ENCODE measurements at places on chromosomes 13 and 19.

GRCh38 chr13:65378943-65379519, 1851.1 kb downstream of the PCDH9 start:
- DNase-seq: no peak

- no peak for DNase-seq
These were observed 29.8 kb downstream of the ZNF571 start for GRCh38 chr19:37564624-37565369.

DNA sequence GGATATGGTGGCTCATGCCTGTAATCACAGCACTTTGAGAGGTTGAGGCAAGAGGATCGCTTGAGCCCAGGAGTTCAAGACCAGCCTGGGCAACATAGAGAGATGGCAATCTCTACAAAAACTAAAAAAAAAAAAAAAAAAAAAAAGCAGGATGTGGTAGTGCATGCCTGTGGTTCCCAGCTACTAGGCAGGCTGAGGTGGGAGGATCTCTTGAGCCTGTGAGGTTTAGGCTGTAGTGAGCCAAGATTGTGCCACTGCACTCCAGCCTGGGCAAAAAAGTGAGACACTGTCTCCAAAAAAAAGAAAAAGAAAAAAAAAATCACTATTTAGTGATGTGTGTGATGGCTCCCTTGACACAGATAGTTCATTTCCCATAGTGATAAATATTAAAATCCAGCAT, 365.0 kb upstream of the NBEA start:
- no peak for DNase-seq

DNA sequence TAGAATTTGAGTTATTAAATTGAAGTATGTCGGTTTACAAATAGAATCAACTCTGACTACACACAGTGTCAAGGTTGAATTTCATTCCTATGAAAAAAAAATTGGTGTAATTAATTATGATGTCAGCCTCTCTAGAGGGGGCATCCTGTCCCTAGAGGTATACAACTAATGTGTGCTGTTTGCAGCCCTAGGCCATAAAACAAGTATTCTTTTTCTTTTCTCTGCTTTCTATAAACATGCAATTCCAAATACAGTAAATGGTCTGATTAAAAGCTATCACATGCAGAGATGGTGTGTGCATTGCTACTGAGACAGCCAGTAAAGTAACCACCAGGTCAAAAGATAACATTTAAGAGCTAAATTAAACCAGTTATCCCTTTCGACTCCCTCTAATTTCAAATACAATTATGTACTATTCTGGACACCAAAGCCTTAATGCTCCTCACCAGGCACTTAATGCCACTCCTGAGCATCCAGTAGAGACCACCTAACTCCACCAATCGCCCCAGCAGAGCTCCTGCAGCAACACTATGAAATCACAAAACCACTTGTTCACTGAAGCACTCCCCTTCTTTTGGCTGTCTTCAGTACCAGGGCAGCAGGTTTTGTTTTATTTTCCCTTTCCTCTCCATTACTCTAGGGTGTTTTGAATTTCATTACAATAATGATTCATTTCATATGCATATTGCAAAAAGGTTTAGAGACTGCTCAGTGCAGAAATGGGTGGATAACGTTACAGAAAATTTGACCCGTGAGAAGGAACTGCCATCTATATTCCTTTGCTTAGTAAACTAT, 426.9 kb downstream of the PCDH9 start:
- DNase-seq: no peak

DNA sequence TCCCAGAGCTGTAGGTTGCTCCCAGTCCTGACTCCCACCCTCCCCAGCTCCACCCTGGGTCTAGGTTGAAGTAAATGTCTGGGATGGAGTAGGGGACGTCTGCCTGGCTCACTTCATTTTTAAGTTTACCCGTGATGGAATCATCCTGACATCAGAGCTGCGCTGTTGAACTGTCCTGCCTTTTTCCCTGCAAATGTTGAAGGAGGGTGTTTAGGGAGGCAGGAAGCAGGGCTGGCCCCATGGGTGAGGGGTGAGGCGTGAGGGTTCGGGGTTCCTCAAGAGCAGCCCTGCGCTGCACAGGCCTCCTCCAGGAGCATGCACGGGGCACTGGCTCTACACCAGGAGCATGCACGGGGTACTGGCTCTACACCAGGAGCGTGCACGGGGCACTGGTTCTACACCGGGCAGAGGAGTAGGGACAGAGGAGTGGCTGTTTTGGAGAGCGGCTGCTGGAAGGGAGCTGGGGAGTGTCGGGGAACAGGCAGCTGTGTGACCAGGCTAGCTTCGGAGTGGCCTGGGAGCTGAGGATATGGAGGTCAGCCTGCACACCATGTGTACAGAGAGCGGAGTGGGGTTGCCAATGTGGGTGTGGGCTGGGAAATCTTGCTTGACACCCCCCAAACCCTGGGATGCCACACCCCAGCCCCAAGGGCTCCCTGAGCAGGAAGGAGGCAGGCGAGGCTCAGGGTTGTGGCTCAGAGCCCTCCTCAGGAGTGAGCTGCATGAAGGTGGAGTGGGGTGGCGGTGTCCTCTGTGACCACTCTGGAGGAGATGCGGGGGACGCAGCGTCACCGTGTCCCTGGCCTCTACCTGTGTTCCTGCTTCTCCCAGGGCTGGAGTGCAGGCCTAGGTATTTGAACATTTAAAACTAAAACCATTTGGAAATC, 63.3 kb downstream of the GPR12 start:
- no peak for DNase-seq

DNA sequence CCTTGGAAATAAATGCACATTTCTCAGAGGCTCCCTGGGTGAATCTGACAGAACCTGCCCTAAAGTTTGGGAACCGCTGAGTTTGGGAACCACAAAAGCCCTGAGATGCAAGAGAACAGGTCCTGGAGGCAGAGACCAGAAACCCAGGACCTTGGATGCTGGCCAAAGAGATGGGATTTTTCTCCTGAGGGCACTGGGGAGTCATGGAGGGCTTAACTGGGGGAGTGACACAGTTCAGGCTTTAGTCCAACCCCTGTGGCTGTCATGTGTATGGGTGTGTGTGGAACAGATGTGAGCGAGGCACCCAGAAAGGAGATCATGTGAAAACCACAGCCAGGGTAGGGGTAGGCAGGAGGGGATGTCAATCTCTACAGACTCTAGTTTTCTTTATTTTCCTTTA, 3.9 kb upstream of the NCCRP1 start:
- no peak for DNase-seq

Data from dermis microvascular lymphatic vessel endothelial cell (primary cell).